Cerebellar nuclear complex (tissue), 1 donor: ENCODE measurements at places on chromosomes 4 and X.
A peak's percentile ranks its signal among the peaks of the same experiment; 100 is the strongest.

- no peak for DNase-seq
Measured at GRCh38 chr4:16026160-16026761, 57.6 kb downstream of the PROM1 start.

DNA sequence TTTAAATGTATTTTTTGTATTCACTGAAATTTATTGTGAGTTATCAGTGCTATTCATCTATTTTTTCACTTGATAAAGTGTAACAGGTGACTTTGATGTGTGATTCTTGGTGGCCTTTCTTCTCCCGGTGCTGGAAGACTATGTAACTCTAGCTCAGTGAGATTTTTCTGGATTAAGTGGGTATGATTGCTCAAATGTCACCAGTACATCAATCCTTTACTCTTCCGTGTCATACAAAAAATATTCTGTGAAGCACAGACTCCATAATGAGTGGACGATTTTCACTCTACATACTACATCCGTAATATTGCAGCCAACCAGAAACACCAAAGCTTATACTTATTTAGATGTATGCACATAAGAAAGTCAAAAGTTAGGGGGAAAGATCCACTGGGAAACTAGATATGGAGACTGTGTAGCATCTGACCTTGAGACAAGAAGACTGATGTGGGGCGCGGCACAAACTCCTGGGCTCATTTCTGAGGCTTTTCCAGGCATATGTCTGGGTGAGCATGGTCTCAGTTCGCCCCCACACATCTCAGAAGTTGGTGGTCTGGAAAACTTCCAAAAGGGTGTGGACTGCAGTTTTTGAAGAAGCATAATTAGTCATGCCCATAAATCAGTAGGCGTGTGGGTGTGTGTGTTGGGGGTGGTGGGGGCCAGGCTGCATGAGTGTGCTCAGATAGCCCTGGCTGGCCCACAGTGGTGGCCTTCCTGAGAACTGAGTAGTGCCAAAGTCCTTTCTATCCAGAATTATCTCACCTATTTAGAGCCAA lies 53.9 kb upstream of the TENM3 start:
- no peak for DNase-seq

- DNase-seq, result peak; percentile 2
Measured at GRCh38 chrX:54808109-54808604, 612 bp downstream of the MAGED2 start.

- no peak for DNase-seq
Measured at GRCh38 chr4:6916587-6917460, 7.2 kb downstream of the TBC1D14 start.

DNA sequence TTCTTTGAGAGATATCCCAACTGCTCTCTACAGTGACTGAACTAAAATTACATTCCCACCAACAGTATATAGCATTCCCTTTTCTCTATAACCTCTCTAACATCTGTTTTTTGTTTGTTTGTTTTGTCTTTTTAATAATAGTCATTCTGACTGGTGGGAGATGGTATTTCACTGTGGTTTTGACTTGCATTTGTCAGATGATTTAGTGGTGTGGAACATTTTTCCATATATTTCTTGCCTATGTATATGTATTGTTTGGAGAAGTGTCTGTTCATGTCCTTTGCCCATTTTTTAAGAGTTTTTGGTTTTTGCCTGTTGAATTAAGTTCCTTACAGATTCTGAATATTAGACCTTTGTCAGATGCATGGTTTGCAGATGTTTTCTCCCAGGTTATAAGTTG lies 9.0 kb downstream of the USO1 start:
- DNase-seq, result no peak

DNA sequence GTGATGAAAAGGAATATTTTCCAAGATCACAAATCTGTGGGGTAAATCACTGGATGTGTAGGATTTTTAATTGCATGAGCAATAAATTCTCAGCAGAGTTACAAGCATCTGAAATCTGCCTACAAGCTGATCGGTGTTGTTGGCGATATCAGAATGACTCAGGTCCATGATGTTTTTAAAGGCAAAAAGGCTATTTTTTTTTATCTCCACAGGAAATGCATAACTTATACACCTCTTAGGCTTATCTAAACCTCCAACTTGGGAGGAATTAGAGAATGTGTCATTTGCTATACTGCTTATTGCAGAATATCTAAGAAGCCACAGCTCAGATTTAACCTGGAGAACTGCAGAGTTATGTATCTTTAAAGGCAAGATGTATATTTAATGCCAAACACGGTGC lies 61.6 kb downstream of the KIT start:
- no peak for DNase-seq

DNA sequence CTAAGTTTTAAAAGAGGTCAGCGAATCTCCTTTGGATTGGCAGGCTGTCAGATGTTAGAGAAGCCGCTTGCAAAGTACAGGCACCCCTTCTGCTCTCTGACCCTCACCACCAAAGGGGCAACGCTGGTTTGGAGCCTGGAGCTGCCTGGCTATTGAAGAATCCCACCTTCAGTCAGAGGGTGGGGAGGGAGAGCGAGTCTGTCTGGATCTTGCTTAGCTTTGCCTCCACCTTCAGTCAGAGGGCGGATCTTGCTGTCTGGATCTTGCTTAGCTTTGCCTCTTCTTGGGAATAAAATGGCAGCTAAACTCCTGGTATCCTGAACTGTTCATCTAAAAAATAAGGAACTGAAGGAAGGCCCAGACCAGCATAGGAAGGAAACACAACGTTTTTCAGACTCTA lies 7.3 kb downstream of the CCDC110 start:
- DNase-seq, result no peak

- no peak for DNase-seq
Measured at GRCh38 chr4:184263910-184264732, 46.4 kb upstream of the ENPP6 start.

DNA sequence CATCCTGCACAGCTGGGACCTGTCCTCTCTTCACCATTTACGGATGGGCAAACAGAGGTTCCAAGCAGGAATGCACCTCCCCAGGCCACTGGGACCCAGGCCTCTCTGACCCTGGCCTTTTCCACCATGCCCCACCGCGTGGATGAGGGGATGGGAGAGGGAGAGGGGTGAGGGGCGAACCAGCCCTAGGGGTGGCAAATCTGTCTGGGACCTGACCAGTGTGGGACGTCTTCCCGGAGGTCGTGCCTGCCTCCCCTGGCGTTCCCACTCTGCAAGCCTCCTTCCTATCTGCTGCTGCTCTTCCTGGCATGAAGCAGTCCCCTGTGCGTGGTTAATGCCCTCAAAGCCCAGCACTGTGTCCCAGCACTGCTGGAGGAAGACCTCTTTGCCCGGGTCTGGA lies 35.9 kb downstream of the ABLIM2 start:
- DNase-seq, result no peak

DNA sequence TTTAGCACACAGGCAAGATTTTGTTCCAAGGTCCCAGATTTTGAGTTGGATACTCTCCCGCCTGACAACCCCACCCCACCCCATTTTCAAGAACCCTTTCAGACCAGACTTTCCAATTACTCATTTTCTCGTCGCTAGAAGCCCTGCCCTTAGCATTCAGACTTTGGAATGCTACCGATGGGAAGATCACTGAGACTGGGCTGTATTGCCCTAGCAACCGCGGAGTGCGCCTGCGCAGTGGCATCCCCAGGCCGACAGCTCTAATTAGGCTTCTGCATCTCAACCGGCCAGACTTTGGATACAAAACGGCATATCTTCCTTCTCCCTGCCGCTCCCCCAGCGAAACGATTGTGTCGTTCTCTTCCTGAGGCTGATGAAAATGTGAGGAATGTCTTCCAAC lies 3.4 kb downstream of the MAGEE2 start:
- peak; percentile 25 for DNase-seq

DNA sequence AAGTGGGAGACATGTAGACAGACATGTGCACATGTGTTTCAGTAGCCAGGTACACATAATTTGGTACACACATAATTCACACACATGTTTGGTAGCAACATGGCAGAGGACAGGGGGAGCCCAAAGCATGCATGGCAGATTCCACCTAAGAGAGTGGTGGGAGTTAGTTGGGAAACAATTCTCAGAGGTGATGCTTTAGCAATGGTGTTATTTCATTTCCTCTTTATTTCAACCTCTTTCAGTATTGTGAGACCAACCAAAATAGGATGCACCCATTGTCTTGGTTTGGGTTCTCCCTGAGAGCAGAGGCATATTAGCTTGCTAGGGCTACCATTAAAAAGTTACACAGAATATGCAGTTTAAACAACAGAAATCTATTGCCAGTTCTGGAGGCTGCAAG lies 92.2 kb upstream of the ANXA3 start:
- no peak for DNase-seq

- no peak for DNase-seq
Measured at GRCh38 chrX:137573324-137574101, 7.6 kb downstream of the ZIC3 start.

DNA sequence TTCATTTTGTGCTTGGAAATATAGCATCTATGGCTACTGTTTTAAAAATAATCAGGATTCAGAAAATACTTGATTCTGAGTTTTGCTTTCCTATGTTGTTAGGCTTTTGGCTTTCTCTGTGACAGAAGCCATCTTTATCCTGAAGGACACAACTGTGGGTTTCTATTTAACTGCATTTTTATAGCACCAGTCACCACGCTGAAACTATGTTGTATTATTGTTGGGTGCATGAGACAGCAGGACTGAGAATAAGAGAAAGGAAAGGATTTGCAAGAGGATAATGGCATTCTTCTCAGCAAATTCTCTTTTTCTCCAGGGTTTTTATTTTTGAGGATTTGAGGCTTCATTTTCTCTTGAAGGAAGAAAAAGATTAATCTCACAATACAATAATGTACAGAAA lies 10.1 kb upstream of the NEUROG2 start:
- no peak for DNase-seq

DNA sequence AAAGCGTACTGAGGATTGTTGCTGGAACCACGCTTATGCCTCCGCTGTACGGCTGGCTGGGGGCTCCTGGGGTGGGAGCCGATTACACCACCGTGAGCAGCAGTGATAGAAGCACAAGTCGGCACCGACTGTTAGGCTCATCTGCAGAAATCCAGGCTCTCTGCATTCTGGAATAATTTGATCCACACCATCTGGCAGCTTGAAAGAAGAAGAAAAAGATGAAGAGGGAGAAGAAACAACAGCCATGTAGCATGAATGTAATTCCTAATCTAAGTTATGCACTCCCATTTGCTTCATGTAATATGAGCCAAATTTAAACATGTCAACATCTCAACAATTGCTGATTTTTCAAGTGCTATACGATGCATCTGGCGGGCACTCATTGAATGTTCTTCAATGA lies 84.6 kb upstream of the DHX15 start:
- DNase-seq, result no peak

DNA sequence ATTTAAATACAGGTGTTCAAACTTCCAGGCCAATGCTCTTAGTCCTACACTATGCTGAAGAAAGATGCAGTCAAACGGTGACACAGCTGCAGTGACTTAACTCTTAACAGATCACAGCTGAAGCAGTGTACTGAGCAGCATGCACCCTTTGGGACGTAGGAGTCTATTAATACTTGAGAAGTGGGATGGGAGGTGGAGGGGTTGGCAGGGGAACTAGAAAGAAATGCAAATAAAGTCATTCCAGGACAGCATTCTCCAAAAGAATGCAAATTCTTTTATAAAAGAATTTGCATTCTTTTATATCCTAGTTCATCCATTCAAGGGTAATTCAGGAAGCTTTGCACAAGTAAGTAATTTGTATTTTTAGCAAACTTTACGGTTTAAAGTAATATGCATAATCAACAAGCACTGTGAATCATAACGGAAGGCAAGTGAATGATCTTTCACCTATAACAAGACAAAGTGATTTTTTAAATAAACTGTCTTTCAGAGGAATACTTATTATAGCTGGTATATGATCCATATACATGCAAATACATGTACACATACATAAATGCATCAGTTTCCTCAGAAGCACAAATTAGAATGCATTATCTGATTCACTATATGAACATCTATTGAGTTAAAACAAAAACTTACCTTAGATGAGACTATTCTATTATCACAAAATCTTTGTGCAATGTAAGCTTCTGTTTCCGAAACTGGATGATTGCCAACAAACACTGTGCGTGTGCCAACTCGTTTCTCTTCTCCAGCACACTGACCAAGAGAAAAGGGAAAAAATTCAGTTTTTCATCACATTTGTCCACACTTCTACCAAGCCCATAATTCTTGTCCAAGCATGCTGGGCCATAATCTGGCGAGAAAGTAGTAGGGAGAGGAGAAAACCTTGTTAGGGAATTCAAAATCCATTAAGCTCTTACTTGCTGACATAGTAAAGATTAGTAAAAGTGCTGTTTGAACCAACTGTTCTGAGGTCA lies 106.5 kb downstream of the ATP11C start:
- DNase-seq, result no peak

DNA sequence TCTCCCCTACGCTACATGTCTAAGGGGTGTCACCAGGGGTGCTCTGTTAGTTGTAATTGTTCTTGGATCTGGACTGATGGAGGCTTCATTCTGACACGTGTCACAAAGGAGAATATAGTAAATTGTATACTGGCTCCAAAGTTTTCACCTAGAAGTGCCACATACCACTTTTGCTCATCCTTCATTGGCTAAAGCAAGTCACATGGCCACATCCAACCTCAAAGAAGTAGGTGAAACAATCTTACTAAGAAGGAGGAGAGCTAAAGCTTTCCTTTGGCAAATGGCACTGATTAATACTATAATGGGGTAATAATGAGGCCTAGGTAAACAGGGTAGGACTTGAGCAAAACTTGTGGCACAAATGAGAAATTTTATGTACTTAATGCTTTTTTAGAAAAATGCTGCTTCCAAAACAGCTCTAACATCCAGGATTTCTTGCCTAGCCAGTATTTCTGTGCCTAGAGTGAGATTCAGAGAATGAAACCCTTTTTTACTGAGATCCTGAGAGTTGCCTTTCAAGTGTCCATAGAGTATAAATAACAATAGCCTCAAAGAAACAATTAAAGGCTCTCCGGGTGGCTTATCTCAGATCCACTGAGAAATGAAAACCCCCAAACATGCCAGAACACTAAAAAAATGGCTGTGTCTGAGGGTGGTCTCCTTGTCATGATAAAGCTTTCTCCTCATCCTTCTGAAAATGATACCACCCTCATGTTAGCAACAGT lies 34.7 kb downstream of the NHS start:
- no peak for DNase-seq

GRCh38 chrX:57241967-57242366 lies 44.5 kb upstream of the FAAH2 start:
- DNase-seq, result no peak

- DNase-seq, result no peak
Measured at GRCh38 chr4:99381588-99382175, 29.1 kb upstream of the ADH1C start.
